ENCODE measurements at places on chromosomes 1 and 21.

DNA sequence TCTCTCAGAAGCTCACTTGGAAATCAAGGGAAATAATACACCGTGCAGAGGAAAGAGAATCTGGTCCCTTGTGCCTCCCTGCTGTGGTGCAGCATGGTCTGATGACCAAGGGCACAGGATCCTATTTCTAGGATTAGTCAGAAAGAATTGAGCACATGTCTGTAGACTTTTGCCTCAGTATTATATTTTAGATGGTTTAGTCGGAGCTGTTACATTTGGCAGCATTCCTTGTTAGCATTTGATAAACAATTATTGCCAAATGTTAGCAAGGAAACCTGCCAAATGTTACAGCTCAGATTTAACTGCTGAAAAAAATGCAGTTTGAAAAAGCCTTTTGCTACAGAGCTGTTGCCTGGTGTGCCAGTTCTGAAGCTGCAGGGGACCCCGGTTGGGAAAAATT, 183.5 kb upstream of the DPYD start:
- no peak for DNase-seq

DNA sequence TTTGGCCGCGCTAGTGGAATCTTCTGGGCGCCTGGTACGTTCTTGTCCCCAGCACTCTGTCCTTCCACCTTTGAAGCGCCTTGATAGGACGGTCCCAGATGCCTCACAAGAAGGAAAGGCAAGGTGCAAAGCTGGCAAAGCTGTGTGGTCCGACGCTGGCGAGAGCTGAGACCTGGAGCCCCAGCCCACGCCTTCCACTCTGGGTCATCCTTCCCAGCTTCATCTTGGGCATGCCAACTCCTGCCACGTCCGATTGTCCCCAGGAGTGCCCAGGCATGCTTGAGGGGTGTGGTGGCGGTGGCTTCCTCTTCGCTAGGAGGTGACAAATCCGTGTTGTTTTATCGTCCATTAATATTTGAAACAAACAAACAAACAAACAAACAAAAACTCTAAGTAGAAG, 123.9 kb upstream of the DPYD start:
- peak; percentile 3 for DNase-seq

DNA sequence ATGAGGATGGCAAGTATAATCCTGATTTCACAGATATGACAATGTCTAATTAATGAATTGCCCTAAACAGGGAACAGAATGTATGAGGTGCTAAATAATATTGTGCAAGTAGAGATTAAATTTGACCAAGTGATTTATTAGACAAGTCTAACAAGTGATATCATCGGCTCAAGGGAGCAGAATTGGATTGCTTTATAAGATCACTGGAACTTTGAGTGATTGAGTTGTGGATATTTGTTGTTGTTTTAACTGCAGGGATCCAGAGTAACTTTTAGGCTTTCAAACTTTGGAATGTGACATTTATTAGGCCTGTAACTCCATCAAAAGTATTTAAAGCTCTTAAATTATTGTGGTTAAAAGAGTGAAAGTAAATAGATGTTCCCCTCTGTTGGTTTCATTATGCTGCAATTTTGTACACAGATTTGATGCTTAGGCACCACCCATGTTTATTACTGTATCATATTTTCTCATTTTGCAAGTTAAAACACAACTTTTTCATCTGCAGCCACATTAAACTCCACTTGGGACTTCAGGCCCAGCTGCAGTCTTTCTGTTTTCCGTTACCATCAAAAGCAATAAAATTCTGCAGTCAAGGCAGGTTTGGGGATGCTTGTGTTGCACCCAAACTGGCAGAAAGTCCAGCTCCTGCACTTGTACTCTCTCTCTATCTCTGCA, 206.6 kb downstream of the HLX start:
- no peak for DNase-seq

- DNase-seq = no peak
Measured at GRCh38 chr21:28256420-28256831, 736.3 kb downstream of the LTN1 start.

DNA sequence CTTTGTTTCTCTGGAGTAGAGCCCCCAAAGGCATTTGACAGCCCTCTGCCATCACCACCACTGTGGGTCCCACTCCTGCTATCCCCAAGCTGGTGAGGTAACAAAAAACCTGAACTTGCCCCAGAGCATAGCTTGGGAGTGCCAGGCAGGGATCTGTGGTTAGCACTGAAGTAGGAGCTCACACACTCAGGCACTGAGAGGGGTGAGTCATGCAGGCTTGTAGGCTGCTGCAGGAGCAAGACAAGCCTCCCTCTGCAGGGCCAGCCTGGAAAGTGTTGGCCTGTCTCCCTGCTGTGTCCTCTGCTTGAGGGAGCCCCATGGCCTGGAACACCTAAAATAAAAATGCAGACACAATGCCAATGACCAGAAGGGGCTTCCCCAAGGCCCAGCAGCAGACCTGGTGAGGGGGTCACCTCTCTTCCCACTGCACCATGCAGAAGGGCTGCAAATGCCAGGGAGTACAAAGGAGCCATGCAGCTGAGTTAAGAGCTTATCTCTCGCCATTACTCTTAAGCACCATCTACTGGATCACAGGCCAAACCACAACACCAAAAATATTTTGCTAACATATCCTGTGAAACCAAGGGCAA, 108.9 kb upstream of the POGK start:
- DNase-seq = no peak

DNA sequence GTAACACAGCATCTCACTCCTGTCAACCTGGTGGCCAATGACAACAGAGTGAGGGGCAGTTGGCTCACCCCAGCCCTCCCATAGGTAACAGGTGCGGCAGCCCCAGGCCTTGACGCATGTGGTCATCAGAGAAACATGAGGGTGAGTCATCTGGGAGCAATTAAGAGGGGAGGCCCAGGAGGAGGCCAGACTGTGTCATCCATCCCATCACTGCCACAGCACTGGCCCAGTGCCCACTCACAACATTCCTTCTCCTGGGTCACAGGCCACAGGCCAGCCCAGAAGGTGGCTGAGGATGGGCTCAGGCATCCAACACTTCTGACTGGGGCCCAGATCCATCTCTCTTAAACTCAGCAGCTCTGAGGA, 17.1 kb downstream of the TEX35 start:
- no peak for DNase-seq

GRCh38 chr1:43274125-43274803, 4.5 kb downstream of the TMEM125 start:
- DNase-seq = peak; percentile 22

DNA sequence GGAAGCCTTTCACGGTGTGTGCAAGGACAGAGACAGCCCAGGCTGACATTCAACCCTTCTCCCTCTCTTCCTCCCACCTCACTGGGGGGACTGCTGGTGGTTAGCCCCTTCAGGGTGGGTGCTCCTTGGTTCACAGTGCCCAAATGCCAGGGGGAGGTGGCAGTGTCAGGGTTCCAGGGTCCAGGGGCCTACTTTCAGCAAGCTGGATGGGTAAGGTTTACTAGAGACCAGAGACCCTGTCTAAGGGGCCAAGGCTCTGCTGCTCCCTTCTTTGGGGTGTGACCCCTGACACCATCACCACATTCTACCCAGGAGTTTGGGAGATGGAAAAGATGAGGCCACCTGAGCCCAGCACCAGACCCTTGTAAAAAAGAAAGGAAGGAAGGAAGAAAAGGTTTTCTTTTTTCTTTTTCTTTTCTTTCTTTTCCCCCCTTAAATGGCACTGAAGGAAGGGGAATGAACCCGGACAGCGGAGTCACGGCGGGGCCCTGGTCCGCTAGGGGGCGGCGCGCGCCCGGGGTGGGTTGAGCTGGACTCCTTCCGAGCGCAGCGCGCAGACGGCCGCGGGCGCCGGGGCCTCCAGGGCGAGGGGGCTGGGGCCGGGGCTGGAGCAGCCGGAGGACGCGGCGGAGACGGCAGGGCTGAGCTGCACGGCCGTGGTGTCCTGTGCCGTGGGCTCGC, 18.8 kb downstream of the KNCN start:
- DNase-seq = peak; percentile 74
